Gastrocnemius medialis (tissue), 4 donors: ENCODE measurements at places on chromosomes 13 and 19.

DNA sequence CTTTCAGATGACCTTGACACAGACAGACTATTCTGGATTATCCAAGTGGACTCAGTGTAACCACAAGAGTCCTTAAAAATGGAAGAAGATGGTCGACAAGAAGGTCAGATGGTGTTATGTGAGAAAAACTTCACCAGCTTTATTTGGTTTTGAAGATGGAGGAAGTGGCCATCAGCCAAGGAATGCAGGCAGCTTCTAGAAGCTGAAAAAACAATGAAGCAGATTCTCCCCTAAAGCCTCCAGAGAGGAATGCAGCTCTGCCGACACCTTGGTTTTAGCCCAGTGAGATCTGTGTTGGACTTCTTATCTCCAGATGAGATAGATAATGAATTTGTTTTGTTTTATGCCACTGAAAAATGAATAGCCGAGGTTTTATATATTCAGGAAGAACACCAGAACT, 501.5 kb downstream of the DCT start:
- DNase-seq = no peak

DNA sequence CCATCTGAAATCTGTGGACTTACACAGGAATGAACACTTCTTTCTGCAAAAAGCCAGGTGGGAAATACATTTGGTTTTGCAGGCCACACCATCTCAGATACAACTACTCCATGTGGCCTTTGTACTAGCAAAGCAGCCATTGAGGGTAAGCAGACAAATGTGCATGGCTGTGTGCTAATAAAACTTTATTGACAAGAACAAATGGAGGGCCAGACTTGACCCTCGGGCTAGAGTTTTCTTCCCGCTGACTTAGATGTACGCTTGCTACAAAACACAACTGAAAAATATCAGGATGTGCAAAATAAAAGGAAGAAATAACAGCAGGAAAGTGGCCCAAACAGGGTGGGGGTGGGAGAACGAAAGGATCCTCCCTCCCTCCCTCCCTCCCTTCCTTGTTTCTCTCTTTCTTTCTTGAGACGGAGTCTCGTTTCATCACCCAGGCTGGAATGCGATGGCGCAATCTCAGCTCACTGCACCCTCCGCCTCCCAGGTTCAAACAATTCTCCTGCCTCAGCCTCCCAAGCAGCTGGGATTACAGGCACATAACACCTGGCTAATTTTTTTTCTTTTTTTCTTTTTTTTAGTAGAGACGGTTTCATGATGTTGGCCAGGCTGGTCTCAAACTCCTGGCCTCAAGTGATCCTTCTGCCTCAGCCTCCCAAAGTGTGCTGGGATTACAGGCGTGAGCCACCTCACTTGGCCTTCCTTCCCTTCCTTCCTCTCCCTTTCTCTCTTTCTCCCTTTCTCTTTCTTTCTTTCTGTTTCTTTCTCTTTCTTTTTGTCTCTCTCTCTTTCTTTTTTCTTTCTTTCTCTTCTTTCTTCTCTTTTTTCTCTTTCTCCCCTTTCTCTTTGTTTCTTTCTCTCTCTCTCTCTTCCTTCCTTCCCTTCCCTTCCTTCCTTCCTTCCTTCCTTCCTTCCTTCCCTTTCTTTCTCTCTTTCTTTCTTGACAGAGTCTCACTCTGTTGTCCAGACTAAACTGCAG, 29.3 kb downstream of the CCL25 start:
- no peak for DNase-seq

GRCh38 chr13:77335543-77335942, 8.6 kb upstream of the MYCBP2 start:
- DNase-seq = no peak

DNA sequence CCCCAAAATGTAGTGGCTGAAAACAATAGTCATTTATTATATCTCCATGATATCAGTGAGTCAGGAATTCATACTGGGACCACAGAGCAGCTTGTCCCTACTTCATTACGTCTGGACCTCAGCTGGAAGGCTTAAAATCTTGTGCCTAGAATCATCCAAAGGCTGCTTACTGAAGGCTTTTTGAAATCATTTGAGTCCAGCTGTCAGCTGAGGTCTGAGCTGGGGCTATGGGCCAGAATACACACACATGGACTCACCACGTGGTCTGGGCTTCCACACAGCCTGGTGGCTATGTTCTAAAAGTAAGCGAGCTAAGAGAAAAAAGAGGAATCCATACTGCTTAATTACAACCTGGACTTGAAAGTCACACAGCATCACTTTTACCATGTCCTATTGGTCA, 209.2 kb downstream of the KCTD12 start:
- DNase-seq = peak; percentile 14

GRCh38 chr19:29596885-29597525, 9.1 kb upstream of the POP4 start:
- DNase-seq = no peak

DNA sequence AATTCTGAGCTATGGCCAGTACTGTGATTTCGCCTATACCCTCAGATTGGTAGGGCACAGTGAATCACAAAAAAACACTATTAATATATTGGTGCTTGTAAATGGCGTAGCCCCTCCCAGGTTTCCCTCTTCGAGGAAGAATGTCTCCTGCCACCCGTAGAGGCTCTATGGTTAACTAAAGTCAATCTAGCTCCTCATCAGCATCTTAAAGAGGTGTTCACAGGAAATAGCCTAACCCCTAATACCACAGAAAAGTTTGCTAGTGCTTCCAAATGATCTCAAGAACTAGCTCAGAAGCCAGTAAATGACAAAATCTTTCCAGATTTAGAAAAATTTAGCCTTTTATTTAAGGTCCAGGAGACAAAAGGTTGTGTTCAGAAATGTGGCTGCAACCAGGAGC, 56.3 kb upstream of the DCT start:
- DNase-seq = no peak
